ENCODE measurements at places on chromosomes 5 and 9. TPM values are rescaled to one million over a fixed set of nuclear protein-coding genes. Genes with fewer than 3 reads are reported as not detected.
A peak's percentile ranks its signal among the peaks of the same experiment; 100 is the strongest.

DNA sequence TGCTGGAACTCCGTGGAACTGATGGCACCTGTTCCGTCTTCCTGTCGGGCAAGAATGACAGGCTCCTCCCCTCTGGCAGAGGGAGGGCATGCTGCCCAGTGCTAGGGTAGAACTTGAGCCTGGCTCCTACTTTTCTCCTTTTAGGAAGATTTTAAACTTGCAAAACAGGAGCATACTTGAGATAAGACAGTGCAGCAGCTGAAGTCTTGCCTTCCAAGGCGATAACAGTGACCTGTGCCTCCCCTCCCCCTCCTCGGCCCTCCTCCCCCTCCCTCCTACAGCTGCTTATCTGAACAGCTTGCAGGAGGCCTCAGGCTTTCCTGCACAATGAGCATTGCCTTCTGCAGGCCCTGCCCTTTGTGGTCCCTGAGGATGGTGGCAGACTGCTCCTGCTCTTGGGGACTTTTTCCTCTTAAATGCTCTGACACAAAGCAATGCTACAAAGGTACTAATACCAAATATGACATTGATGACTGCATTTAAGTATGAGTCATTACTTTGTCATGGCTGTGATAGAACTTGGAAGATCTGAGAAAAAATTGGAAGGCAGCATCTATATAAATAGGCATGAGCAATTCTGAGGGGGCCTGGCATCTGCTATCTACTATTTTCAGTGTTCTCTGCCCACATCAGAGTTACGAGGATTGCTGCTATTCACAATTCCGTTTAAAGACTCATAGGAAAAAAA, 2.0 kb downstream of the GADD45G start:
- H3K36me3 ChIP-seq = no peaks in the 10 kb centered on the region
- no peaks in the 10 kb centered on the region for H3K27me3 ChIP-seq
- peak; percentile 64 for DNase-seq
- H3K4me3 ChIP-seq = peak overlapping the region; percentile 59
- peak overlapping the region; percentile 88 for H3K27ac ChIP-seq
- H3K4me1 ChIP-seq = peaks cover 49% of the 10 kb centered on the region

GRCh38 chr9:137972988-137973470, 95.4 kb downstream of the CACNA1B start:
- no peaks in the 10 kb centered on the region for H3K36me3 ChIP-seq
- H3K4me3 ChIP-seq = no peak overlapping the region
- no peak for DNase-seq

DNA sequence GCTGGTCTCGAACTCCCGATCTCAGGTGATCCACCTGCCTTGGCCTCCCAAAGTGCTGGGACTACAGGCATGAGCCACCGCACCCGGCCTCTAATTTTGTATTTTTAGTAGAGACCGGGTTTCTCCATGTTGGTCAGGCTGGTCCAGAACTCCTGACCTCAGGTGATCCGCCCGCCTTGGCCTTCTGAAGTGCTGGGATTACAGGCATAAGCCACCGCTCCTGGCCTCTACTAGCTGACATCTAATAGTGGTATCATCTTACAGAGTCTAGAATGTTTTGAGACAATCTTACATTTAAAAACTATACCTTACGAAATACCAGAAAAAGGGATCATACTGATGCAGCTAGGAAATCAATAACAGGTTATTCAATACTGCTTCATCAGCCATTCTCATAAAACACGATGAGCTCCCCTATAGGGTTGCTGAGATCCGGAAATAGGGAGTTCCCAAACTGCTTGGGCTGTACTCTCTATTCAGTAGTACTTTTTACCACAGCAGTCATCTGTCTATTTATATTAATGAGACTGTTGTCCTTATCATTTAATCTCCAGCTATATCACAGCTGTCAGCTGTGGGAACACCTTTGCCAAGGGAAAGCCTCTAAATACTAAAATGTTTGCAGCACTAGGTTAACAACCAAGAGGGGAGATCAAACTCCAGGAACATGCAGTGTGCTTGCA, 8.1 kb upstream of the UBE2D2 start:
- no peaks in the 10 kb centered on the region for H3K4me1 ChIP-seq
- no peak overlapping the region for H3K4me3 ChIP-seq
- H3K27ac ChIP-seq = no peak overlapping the region
- H3K27me3 ChIP-seq = no peaks in the 10 kb centered on the region

DNA sequence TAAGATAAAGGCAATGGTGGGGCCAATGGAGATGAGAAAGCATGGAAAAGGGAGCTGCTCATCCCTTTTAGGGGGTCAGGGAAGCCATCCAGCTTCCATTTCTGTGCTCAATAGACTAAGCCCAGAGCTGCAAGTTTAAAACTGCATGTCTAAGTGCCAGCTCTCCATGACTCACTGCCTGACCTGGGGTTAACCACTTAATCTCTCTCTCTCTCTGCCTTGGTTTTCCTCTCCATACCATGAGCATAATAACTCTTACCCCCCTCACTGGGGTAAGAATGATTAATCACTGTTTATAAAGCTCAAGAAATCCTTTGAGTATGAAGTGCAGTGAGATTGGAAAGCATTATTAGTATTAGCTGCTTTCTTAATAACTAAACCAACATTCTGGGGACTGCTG, 1382.4 kb upstream of the WWC1 start:
- no peak overlapping the region for H3K4me3 ChIP-seq
- no peaks in the 10 kb centered on the region for H3K36me3 ChIP-seq
- DNase-seq = no peak
- H3K4me1 ChIP-seq = no peaks in the 10 kb centered on the region
- H3K27ac ChIP-seq = no peak overlapping the region

Gene CDH9
- not detected for total RNA-seq

DNA sequence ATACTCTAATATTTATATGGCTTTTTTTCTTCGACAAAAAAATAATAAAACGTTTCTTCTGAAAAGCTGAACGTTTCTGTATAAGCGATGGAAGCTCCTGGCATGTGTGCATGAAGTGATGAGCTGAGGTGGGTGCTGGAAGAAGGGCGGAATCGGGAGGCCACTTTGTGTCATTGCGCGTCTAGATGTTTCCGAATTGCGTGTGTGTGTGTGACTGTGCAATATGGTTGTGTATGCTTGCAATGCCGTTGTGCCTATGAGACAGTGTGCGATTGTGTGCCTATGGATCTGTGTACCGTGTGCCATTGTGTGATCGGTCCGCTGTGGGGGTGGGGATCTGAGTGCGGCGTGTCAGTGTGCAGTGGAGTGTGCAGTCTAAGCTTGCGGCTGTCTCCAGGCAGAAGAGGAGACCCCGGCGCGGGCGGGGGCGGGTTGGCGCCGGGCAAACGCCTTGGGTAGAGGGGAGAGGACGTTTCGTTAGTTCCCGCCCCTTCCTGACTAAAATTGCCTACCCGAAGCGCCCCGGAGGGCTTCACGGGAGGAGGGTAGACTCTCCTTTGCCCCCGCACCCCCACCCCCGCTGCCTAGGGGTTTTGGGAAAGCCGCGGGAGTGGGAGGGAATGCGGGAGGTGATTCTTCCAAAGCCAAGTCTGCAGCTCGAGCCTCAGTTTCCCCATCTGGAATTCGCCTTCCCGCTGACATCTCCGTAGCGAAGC, 24.2 kb downstream of the PCDHGC5 start:
- H3K4me3 ChIP-seq = peak overlapping the region; percentile 57
- H3K27me3 ChIP-seq = no peaks in the 10 kb centered on the region
- H3K4me1 ChIP-seq = peaks cover 74% of the 10 kb centered on the region
- no peak for DNase-seq
- peaks cover 38% of the 10 kb centered on the region for H3K36me3 ChIP-seq

DNA sequence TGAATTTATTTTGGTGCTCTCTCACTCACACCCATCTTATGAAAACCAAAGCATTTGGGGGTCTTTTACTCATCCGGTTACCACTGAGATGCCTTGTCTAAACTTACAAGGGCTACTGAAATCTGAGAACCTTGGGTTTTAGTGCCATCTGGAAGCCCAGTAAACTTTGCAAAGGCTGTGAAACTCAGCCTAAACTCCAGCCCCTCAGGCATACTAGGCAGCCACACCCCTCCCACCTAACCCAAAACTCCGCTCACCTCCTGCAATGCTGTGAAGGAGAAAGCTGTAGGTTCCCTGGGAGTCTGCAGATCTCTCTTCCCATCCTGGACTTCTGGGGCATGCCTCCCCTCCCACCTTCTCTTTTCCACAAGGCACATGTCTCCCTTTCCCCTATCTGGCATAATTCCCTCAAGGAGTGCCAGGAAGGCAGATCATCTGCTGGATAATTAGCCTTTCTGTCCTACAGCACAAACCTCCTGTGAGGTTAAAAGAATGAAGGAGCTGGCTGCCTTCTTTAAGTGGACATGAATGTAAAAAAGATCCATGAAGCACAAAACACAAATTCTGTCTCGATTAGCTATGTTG, 71.5 kb upstream of the ANXA1 start:
- DNase-seq = no peak
- no peak overlapping the region for H3K4me3 ChIP-seq
- no peaks in the 10 kb centered on the region for H3K27me3 ChIP-seq
- peaks cover 12% of the 10 kb centered on the region for H3K4me1 ChIP-seq

Gene IL13
- total RNA-seq = 1.4 TPM

Gene JAKMIP2
- not detected for total RNA-seq

Gene HRCT1
- 5.8 TPM for total RNA-seq

DNA sequence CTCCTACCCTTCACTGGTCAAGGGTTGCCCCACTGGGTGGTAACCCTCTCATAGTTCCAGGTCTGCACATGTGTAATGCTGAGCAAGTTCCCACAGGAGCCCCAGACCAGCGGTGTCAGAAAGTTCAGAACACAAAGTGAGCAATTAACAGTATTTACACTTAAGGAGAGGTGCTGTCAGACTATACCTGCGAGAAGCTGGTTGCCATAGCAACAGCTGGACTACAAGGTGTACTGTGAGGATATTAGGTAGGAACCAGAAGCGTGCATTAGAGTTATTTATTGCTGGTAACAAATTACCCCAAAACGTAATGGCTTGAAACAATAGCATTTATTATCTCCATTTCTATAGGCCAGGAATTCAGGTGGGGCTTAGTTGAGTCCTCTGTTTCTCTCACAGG, 317.0 kb upstream of the RPS23 start:
- H3K27ac ChIP-seq = no peak overlapping the region
- DNase-seq = no peak
- no peaks in the 10 kb centered on the region for H3K27me3 ChIP-seq
- no peaks in the 10 kb centered on the region for H3K4me1 ChIP-seq

GRCh38 chr5:16975950-16976624, 40.0 kb upstream of the MYO10 start:
- no peak for DNase-seq
- H3K27me3 ChIP-seq = no peaks in the 10 kb centered on the region
- H3K36me3 ChIP-seq = no peaks in the 10 kb centered on the region
- H3K27ac ChIP-seq = no peak overlapping the region

DNA sequence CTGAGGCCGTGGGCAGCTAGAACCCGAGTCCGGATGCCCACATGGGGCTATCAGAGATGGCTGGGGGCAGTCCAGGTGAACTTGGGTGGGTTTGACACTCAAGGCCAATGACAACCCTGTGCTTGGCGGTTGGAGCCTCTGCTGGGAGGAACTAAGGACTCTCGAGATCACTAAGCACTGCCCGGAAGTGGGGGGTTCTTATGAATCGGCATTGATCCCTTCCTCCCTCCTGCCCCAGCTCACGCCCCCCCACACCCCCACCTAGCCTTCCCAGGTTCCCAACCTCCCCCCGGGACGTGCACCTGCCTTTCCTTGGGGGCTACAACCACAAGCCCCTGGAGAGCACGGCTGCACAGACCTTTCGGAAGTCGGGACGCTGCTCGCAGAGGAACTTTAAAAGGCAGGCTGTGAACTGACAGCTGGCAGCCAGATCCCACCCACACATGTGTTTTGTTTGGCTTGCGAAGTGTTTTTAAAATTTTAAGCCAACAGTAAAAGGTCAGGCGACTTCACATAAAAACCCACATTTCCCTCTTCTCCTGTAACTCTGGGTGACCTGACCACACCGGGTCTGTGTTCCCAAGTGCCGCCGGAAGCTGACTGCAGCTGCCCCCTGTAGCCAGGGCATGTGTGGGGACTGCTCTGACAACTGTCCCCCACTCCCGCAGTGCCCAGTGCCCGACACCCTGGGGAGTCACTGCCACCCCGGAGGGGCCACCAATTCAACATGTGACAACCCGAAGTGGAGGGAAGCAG, 5.1 kb upstream of the RALGDS start:
- H3K4me1 ChIP-seq = peaks cover 86% of the 10 kb centered on the region
- peak overlapping the region; percentile 89 for H3K27ac ChIP-seq
- DNase-seq = no peak
- no peaks in the 10 kb centered on the region for H3K27me3 ChIP-seq
- H3K4me3 ChIP-seq = peak overlapping the region; percentile 44
- no peaks in the 10 kb centered on the region for H3K36me3 ChIP-seq

- H3K27me3 ChIP-seq = no peaks in the 10 kb centered on the region
- no peaks in the 10 kb centered on the region for H3K36me3 ChIP-seq
- no peak overlapping the region for H3K4me3 ChIP-seq
- H3K4me1 ChIP-seq = peaks cover 20% of the 10 kb centered on the region
These were observed 44.2 kb upstream of the GNPDA1 start for GRCh38 chr5:142056816-142057696.

- no peak overlapping the region for H3K4me3 ChIP-seq
- H3K36me3 ChIP-seq = no peaks in the 10 kb centered on the region
- H3K27me3 ChIP-seq = no peaks in the 10 kb centered on the region
- no peaks in the 10 kb centered on the region for H3K4me1 ChIP-seq
These were observed 10.9 kb upstream of the ARHGEF28 start for GRCh38 chr5:73615085-73615484.

- no peak overlapping the region for H3K4me3 ChIP-seq
- no peak overlapping the region for H3K27ac ChIP-seq
- H3K4me1 ChIP-seq = peaks cover 5% of the 10 kb centered on the region
- no peaks in the 10 kb centered on the region for H3K36me3 ChIP-seq
- DNase-seq = no peak
These were observed 66.4 kb downstream of the POU5F2 start for GRCh38 chr5:93674866-93675459.

All from suprapubic skin (tissue), 4 donors.